Epithelial cell of umbilical artery (primary cell): ENCODE measurements at places on chromosomes 2 and 18. TPM values are rescaled to one million over a fixed set of nuclear protein-coding genes. Genes with fewer than 3 reads are reported as not detected.

FER1L5 gene
- under 0.01 and 0.15 TPM in 2 replicates for total RNA-seq

SIX3 gene
- total RNA-seq: not detected in 2 replicates

METTL4 gene
- total RNA-seq: 7.8 and 11.2 TPM in 2 replicates

RHOB gene
- total RNA-seq: 850 and 995 TPM in 2 replicates

FOXI3 gene
- not detected in 2 replicates for total RNA-seq

KIF5C gene
- total RNA-seq: under 0.01 TPM in 2 replicates

FEV gene
- not detected in 2 replicates for total RNA-seq

SGO2 gene
- 10.7 and 14.1 TPM in 2 replicates for total RNA-seq

DNAJC5G gene
- total RNA-seq: not detected in 2 replicates

CCL20 gene
- total RNA-seq: 0.65 TPM in 1 of 2 replicates, not detected in the other

MGAT4A gene
- 84.5 and 86.7 TPM in 2 replicates for total RNA-seq

POTEJ gene
- not detected in 2 replicates for total RNA-seq

ING5 gene
- total RNA-seq: 18.8 and 23.3 TPM in 2 replicates

POTEC gene
- total RNA-seq: not detected in 2 replicates

STK16 gene
- 23.7 and 42.6 TPM in 2 replicates for total RNA-seq
